ENCODE measurements at places on chromosomes 16 and 17.

GRCh38 chr17:58268326-58268725, 12.4 kb downstream of the MPO start:
- DNase-seq: no peak

DNA sequence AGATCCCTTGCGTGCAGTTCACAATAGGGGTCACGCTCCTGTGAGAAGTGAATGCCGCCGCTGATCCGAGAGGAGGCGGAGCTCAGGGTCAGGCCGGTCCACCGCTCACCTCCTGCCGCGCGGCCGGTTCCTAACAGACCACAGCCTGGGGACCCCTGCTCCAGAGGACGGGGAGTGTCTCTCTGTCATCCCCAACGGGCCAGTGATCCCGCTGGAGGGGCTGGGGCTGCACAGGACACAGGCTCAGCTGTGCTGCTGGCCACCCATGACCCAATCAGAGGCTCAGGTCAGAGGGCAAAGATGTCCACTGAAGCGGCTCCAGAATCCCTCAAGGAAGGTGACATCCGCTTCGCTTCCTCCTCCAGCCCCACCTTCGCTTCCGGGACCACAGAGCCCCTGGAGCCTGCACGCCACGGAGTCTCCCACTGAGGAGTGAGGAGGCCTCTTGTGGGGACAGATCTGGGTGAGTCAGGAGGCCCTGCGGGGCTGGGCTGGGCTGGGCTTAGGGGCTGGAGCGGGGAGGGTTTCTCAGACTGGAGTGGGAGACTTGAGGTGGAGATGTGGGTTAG, 115.4 kb downstream of the METRNL start:
- no peak for DNase-seq

DNA sequence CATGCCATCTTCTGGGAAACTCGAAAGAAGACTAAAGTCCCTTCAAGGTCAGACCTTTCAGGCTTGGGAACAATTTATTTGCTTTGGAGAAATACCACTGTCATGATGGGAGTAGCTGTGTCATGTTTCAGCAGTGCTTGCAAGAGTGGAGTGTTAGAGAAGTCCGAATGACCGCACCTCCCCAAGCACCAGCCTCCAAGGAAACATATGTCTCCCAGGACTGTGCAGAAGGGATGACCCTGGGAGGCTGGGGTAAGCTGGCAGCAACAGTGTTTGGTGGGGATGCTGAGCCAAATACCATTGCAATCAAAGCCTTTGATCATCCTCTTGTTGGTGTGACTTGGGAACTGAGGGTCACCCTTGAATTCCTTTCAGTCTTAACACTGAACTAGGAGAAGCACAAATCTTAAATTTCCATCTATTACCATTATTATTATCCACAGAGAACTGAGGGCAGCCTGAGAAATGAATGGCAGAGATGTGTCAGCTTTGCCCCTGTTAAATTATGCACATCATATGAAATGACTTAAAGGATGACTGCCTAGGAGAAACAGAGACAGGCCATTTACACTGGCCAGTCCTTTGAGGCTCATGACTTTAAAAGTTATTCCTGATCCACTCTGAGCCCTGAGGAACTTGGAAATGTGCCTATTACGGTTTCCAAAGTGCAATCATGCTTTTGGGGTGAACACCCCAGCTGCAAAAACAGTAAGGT, 244.9 kb downstream of the CA10 start:
- DNase-seq: no peak

- no peak for DNase-seq
Measured at GRCh38 chr17:13869331-13869940, 199.9 kb upstream of the COX10 start.

DNA sequence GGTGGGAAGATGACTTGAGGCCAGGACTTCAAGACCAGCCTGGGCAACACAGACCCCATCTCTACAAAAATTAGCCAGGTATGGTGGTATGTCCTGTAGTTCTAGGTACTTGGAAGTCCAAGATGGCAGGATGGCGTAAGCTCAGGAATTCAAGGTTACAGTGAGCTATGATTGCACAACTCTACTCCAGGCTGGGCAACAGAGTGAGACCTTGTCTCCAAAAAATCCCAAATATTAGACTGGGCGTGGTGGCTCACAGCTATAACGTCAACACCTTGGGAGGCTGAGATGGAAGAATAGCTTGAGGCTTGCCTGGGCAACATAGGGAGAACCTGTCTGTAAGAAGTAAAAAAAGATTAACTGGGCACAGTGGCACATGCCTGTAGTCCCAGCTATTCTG, 30.8 kb downstream of the SUZ12 start:
- DNase-seq: no peak

- no peak for DNase-seq
Measured at GRCh38 chr17:83190004-83190385, 110.6 kb downstream of the METRNL start.

GRCh38 chr16:28182183-28182582, 29.6 kb downstream of the XPO6 start:
- DNase-seq: no peak

GRCh38 chr16:12763517-12763916, 40.2 kb downstream of the CPPED1 start:
- DNase-seq: no peak

DNA sequence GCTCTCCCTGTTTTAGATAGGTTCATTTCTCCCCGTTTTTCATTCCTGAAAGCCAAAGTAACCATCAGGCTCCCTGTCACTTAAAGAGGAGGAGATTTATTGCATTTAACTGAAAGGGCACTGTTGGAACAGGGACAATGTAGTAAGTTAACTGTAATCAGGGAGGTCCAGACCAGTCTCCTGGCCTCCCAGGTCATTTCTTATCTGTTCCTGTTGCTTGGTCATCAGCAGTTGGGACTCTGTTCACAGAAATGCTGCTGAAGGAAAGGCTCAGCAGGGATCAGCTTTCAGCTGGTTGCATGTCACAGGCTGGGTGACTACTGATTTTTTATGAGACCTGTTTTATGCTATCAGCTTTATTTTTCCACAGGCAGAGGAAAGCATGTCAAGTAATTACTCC, 622.6 kb upstream of the GOT2 start:
- no peak for DNase-seq

Data from CD4-positive, alpha-beta T cell treated with Interleukin-6 at 100 ng/mL for 8 hours (primary cell).